WTC11 (cell line): ENCODE measurements at places on chromosomes 7 and 10. TPM values are rescaled to one million over a fixed set of nuclear protein-coding genes. Genes with fewer than 3 reads are reported as not detected.

Gene GDF10
- 0.09 to 0.24 TPM (median 0.18 TPM) in 3 replicates for total RNA-seq

Gene FOXP2
- total RNA-seq, result 0.14 to 0.39 TPM (median 0.17 TPM) in 3 replicates

Gene AZGP1
- total RNA-seq, result 1.6 to 2.7 TPM (median 1.8 TPM) in 3 replicates

Gene DOCK1
- 52.1 to 58.4 TPM (median 55.8 TPM) in 3 replicates for total RNA-seq

Gene RNF133
- total RNA-seq, result 0.11 to 0.15 TPM in 2 of 3 replicates, not detected in the other

Gene LRRC17
- total RNA-seq, result 1.4 to 1.8 TPM (median 1.6 TPM) in 3 replicates

DNA sequence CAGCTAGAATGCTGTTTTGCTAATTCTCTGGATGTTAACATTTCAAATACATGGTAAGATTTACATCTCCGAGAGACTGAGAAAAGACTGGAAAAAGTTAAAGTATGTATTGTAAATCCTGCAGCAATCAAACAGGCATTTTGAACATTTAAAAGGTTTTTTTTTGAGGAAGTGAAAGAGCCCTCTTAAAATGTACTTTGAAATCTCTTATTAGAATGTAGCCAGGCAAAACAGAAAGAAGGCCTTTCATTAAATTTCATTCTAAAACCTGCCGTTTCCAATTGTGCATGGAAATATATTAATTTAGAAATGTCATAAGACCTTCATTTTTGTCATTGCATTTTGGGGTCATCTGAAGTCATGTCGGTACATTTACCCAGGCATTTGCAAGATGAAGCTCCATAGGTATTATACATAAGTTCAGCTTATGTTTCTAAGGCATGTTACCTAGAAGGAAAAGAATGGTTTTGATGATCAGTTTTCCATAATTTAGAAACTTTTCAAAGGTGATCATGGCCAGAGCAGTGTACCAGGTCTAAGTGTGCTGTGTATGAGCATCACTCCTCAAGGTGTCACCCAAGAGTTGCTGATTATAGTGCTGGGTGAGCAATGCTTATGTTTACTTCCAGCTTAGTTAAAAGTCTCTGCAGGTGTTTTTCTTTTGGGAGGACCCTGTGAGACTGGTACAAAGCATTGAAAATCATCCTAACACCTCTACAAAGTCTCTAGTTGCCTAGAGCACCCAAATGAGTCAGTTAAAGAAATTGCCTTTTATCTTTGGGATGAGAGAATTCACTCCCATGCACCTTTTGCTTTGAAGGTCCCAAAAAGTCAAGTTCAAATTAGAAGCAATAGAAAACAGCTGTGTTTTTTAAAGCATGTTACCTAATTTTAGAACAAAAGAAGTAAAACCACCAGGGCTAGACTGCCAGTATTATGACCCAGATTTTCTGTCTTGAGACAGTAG lies 7.1 kb downstream of the ZNF736 start:
- DNase-seq, result no peak

- DNase-seq, result no peak
Measured at GRCh38 chr10:11683529-11684320, 58.5 kb upstream of the ECHDC3 start.

DNA sequence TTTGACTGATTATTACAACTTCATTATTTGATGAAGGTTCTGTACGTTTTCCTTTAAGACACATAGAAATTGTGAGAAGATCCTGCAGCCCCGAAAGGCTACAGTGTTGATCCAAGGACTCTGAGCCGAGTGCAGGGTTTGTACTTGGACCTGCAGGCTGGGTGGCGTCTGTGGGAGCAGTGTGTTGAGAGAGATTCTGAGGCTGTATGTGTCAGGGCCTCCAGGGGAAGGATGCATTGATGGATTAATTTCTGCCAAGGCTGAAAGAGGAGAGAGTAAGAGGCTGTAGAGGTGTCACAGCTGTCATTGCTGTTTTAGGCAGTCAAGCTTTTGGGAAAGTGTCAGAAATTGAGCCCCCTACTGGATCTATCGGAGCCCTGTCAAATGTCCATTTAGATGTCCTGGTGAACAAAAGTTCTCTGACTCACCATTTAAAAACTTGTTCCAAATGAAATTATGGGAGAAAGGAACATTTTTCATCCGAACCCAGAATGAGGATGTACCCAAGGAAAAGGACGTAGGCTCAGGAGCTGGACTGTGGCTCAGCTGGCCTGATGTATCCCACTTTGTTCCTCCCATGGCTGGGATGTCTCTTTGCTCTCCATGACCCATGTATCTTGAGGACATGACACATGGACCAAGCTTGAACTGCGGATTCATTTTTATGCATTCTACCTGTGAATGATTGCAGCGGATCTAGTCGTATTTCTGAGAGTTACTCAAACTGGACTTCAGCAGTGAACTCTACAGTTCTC lies 102.2 kb downstream of the TCF7L2 start:
- DNase-seq, result no peak

- no peak for DNase-seq
Measured at GRCh38 chr7:617614-618538, 98.2 kb upstream of the PDGFA start.

GRCh38 chr7:120716307-120716706 lies 141.6 kb downstream of the TSPAN12 start:
- DNase-seq, result no peak

- peak; percentile 8 for DNase-seq
Measured at GRCh38 chr7:49579408-49579807, 194.0 kb upstream of the VWC2 start.

DNA sequence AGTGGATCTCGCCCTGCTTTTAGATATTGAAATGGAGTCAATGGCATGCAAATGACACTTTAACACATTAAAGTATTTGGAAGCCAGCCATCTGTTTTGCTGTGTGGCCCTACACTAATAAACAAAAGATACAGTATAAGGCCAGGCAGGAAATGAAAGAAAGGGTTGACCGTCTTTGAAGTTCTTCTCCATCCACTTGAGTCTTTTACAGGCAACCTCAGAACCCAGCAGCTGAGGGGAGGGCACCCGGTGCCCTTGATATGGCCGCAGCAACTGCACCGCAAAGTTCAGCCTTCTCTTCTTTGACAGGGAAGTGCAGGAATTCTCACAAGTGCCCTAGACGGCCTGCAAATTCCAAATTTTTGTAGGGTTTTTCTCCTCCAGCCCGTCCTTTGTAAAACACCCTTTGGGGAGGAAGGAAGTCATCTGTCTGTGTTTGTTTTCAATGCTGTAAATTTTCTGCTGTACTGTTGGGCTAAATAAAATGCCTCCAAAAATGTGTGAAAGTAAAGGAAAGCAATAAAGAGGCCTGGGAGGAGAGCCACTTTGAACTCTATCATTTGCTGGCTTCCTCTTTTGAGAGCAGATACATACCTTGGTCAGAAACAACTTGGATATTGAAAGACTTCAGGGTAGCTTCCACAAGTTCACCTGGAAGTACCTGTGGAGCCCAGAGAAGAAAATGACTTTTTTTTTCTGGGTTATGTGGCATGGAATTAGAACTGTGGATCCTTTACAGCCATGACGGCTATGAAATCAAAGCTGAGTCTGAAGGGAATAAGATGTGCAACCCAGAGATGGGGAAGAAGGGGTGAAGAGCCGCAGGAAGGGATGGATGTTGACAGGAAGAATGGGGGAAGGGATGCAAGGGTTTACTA lies 3.6 kb downstream of the HOXA1 start:
- DNase-seq, result peak; percentile 59

GRCh38 chr10:35352512-35352911 lies 16.2 kb downstream of the CCNY start:
- no peak for DNase-seq
